ENCODE measurements at places on chromosomes 7 and 10.

DNA sequence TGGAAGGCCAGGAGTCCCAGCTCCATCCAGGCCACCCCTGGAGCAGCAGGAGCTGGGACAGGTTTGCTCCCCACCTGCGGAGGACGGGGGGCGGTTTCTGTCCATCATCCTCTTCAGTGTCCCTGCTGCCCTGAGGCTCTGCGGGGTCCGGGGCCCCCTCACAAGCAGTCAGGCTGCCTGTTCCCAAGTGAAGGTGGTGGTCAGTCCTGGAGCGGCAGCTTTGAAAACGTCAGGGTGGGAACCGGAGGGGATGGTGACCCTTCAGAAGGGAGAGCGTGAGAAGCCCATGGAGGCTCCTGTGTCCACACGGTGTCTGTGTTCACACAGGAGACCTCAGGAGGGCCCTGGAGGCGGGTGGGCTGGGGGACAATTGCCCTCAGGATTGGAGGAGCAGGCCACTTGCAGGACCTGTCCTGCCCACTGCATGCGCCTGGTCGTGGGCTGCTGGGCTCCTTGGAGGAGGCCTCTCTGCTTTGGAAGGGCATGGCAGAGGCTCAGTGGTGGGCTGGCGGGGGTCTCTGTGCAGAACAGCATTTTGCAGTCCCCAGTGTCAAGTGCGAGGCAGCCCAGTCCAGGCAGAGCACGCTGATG lies 49.3 kb upstream of the INPP5A start:
- no peak for DNase-seq

GRCh38 chr10:43099928-43100327 lies 23.1 kb downstream of the RET start:
- no peak for DNase-seq

- no peak for DNase-seq
Observed at GRCh38 chr7:105741982-105742381, 134.4 kb downstream of the ATXN7L1 start.

DNA sequence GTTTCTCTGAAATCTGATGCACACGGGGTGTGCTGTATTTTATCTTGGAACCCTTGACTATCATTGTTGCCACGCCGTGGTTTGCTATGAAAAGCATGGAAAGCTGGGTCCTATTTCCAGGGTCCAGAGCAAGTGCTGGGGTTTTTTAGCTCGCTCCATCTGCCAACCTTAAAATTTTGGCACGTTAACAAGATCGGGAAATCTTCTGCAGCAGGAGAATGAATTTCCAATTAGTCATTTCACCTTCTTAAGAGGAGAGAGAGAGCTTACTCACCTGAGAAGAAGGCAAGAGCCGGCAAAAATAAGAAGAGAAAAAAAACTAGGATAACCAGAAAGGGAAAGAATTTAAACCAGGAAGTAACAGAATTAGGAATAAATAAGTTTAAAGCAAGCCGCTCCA lies 223.6 kb upstream of the CELF2 start:
- no peak for DNase-seq

DNA sequence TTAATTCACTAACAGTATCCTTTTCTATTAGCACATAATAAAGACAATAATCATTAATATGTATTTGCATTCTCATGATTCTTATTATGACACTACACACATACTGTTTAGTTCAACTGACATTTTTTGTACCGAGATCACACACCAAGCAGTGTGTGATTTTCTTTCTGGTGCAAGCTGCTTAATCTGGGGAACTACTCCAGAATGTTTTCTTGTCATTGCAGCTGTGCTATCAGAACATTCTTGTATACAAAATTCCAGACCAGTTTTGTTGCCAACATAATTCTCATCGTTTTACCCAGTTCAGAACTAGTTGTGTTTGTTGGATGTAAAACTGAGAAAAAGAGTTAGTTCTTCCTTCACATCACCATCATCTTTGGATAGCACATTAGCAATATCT lies 37.4 kb downstream of the VKORC1L1 start:
- no peak for DNase-seq

- peak; percentile 85 for DNase-seq
Observed at GRCh38 chr7:55964261-55965099, at the start of gene NIPSNAP2. Gene NIPSNAP2 (plus strand): TSS chr7:55964585. CDS start chr7:55964610, 25 bp downstream.

GRCh38 chr7:100465702-100466311 lies 1.7 kb upstream of the SPACDR start:
- DNase-seq, result peak; percentile 78

GRCh38 chr10:1739751-1740150 lies 2.4 kb upstream of the ADARB2 start:
- no peak for DNase-seq

DNA sequence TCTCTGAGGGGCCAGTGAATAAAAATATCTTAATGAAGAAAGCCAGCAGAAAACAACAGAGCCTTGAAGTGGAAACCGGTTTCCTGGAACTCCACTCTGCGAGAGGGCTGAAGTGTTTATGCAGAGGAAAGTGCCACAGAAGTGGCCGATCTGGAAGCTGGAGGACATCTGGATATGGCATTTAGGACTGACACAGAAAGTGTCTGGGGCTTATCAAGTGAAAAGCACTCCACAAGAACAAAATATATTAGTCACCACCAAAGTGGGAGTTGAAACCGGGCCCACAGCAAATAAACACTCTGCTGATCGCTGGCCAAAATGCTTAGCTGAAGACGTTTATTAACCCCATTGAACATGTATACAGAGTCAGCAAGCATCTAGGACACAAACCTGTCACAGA lies 7.8 kb downstream of the NOD1 start:
- no peak for DNase-seq

GRCh38 chr7:13037216-13037615 lies 349.8 kb downstream of the ARL4A start:
- no peak for DNase-seq

DNA sequence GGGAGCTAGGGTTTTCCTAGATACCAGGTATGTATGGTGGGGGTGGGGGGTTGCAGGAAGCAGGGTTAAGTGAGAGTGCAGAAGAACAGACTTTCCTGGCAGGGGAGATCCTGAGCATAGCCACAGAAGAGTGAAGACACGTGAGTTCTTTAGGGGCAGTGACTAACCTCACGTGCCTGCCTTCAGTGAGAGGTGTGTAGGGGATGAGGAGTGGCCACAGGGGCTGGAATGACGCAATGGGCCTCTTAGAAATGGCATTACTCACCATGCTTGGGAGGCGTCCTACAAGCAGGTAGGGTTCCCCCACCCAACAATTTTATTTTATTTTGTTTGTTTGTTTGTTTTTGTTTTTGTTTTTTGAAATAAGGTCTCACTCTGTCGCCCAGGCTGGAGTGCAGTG lies 698.6 kb upstream of the NRP1 start:
- no peak for DNase-seq

GRCh38 chr7:141660259-141660658 lies 41.7 kb downstream of the DENND11 start:
- no peak for DNase-seq

DNA sequence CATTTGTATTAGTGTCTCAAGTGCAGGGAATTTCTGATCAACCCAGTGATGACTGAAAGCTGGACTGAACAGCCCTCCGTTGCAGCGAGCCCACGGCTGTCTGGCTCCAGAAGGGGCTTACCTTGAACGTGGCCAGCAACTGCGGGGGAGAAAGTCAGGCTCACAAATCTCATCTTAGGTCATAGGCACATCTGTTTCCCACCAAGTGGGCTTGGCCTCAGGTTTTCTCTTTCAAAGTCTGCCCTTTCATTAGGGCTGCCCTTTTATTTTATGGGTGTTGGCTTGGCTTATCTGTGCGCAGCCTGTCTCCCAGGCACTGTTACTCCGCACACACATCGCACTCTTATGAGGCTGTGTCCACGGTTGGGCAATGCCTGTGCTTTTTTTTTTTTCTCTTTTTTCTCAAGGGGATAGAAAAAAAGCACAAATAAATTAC lies 178.0 kb downstream of the JCAD start:
- no peak for DNase-seq

- no peak for DNase-seq
Observed at GRCh38 chr10:44908066-44908749, 2.9 kb upstream of the TMEM72 start.

- DNase-seq, result no peak
Observed at GRCh38 chr10:97711640-97712572, 1.6 kb upstream of the MARVELD1 start.

GRCh38 chr10:28494420-28494819 lies 38.5 kb upstream of the WAC start:
- no peak for DNase-seq

GRCh38 chr10:71634531-71635164 lies 84.9 kb downstream of the C10orf105 start:
- no peak for DNase-seq

GRCh38 chr7:3162289-3162688 lies 118.6 kb upstream of the CARD11 start:
- DNase-seq, result no peak

GRCh38 chr10:110208614-110209453 lies 1.4 kb downstream of the MXI1 start:
- DNase-seq, result no peak

DNA sequence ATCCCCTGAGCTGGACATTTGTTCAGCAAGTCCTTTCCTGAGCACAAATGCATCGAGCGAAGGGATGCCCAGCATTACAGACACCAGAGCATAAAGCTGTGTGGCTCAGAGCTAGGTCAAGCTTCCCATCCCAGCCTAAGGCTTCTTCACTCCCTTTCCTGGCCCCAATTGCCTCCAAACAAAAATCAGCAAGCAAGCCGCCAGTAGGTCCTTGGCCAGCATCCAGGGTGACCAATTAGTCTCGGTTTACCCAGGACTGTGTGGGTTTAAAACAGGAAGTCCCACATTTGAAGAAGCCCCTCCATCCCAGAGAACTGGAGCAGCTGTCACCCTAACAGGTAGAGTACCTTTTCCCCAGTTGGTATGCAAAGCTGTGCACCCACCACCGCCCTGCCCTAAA lies 51.2 kb downstream of the PRKAG2 start:
- no peak for DNase-seq

DNA sequence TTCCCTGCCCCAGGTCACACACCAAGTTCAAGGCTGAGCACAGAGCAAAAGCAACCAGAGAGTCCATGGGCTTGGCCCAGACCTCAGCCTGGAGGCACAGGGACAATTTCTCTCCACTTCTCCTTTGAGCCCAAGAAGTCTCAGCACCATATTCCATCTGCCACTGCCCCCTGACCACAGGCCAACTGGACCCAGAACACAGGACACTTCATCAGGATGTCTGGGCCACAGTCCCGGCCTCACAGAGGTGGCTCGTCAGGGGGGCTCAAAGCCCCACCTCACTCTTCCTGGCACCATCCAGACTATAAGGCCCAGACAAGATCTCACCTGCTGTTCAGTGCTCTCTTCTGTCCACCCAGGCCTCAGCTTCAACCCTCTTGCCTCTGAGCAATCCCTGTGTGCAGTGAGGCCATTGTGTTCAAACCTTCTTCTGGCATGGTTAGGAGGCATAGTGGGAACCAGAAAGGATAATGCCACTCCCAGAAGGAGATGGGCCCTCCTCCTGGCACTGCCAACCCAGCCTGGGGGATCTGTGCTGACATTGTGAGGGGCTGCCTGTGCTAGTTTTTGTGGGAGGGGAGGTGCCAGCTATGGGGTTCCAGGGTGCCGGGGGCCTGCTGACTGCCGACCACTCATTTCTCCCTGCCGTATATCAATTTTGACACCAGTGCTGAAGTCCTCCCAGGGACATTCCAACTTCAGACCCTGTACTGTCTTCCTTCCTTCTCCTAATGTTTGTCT lies 49.7 kb upstream of the ANTXRL start:
- DNase-seq, result no peak

DNA sequence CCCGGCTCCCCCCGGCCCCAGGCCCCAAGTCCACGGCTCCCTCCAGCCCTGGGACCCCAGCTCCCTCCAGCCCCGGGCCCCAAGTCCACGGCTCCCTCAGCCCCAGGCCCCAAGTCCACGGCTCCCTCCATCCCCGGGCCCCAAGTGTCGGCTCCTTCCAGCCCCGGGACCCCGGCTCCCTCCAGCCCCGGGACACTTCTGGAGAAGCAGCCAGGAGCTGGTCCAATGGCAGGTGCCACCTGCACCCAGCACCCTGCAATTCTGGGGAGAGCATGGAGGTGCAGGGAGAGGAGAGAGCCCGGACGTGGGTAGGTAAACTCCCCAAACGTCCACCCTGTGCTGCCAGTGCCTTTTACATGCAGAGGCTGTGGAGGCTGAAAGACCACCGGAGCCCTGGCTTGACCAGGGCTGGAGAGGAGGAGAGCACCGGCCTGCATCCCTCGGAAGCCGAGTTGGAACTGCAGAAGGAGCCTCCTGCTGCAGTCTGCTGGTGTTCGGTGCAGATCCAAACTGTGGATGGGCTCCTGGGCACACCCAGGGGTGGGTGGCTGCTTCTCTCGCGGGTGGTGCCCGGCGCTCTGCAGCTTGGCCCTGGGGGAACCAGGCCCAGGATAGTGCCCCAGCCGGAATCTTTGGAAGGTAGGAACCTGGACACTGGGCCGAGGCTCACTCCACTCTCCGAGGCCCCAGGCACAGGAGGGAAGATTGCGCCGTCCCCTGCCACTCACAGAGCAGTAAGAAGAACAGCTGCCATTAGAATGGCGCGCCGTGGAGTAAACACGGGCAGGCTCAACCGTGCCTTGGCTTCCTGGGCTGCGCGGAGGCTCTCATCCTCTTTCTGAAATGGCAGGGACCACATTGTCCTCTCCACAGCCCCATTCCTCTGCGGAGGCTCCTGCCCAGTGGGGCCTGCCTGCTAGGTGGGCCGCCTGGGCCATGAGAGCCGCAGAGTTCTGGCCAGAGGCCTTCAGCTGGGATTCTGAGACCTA lies 14.7 kb downstream of the SHH start:
- DNase-seq, result no peak

DNA sequence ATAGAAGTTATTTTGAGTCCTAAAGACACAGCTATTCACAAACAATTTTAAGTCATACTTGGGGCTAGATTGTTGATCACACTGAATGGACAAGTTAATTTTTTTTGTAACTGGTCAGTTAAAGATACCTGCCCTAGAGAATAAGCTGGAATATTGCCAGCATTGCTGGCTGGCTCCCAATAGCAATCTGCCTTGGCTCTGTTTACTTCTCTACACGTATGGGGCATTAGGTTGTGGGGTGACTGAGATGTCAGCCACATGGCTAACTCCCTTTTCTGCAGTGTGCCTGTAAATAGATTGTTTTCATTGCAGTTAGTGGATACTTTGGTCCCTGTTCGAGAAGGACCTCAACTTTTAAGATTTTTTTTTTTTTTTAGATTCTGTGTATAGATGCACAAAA lies 128.2 kb downstream of the SEMA3E start:
- DNase-seq, result no peak

GRCh38 chr10:14456870-14457266 lies 126.1 kb upstream of the FRMD4A start:
- DNase-seq, result no peak

DNA sequence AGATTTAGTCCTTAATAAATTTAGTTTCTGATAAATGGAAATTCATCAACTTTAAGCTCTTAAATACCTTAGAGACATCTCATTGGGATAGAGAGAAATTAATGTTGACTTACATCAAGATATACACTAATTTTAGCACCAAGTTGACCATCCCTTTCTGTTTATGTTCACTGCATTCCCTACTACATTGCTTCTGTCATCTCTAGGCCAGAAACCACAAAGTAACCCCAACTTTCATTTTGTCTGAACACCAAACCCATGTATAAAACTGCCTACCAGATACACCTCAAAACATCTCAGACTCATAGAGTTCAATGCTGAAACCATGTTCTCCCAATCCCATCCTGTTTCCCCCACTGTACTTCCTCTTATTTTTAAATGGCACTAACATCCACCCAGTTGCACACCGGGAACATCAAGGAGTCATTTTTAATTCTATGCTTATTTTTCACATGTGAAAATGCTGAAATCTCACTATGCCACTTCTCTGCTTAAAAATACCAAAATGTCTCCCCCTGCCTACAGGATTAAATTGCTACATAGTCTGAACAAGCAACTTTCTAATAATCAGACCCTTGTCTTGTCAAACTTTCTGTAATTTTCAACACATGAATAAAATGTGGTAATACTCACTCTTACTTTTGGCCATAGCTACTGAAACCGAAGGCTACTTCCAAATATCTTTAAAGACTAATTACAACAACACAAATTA lies 201.6 kb downstream of the SEMA3D start:
- no peak for DNase-seq
